ENCODE measurements at places on chromosomes 16 and 17.

DNA sequence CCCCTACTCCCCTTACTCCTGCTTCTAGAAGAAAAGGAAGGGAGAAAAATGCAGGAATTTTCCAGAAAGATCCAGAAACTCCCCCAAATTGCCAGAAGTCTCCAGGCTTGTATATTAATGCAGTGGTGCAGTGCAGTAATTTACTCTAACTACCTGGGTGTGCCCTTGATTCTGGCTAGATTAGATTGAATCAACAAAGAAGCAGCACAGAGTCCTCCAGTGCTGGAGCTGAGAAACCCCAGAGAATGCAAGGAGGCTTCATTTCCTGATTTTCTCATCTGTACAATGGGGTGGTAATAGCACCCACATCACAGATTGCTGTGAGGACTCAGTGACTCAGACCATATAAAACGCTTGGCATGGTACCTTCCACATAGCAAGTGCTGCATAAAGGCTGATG is 247.3 kb upstream of the RPL38 start:
- DNase-seq: no peak

DNA sequence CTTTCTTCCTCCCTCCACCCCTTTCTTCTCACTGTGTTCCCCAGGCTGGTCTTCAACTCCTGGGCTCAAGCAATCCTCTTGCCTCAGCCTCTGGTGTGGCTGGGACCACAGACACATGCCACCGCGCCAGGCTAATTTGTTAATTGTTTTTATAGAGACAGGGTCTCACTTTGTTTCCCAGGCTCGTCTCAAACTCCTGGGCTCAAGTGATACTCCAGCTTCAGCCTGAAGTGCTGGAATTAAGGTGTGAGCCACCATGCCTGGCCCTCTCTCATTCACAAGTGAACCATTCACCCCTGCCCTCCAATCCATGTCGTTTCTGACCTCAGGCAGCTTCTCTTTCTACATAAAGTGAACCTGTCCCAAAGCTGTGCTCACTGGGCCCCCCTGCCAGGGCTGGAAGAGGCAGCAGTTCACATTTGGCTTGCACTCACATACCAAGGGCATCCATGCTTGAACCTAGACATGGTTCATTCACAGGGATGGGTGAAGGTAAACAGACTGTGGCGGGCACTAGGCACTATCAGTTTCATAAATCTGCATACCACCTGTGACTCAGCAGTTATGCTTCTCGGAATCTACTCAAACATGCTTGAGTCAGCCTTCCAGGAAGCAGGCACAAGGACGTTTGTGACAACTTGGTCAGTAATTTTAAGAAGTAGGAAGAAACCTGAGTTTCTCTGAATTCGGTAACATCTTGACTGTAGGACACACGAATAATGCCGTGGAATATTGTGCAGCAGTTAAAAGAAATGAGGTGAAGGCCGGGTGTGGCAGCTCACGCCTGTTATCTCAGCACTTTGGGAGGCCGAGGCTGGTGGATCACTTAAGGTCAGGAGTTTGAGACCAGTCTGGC is 6.0 kb upstream of the RNF213 start:
- DNase-seq: no peak

DNA sequence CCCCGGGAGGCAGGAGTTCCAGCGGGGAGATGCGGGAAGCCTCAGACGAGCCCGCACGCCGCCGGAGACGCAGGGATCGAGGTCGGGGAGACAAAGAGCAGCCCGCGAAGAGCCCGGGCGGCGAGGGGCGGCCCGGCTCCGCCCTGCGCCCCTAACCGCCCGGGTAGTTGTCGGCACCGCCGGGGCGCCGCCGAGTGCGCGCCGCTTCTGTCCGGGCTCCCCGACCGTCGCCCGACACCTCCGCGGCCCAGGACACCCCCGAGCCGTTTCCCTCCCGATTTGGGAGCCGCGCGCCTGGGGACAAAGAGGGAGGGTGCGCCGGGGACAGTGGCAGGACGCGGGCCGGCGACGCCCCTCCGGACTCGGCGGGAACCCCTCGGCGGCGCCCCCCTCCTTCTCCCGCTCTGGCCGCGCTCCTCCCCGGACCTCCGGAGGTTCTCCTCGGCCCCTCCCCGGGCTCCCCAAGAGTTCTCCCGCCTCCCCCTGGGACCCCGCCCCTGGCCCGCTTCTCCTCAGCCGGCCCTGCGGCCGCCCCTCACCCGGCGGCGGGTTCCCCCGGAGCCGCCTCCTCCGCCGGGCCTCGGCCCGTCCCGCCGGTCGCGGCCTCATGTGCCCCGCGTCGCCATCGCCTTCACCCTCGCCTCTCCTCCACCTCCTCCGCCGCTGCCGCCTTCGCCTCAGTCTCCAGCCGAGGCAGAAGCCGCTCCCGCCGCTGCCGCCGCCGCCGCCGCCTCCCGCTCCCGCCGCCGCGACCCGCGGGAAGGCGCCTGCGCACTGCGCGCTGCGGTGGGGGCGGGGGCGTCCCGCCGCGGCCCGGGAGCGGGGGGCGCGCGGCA is at the start of gene GJC1:
TSS of gene GJC1 (minus strand) at position 765 of the 836 bp plus-strand sequence. CDS start 24,470 bp downstream, outside the sequence.
- peak; percentile 51 for DNase-seq

GRCh38 chr17:32659419-32659842 is 172.6 kb downstream of the CDK5R1 start:
- peak; percentile 79 for DNase-seq

DNA sequence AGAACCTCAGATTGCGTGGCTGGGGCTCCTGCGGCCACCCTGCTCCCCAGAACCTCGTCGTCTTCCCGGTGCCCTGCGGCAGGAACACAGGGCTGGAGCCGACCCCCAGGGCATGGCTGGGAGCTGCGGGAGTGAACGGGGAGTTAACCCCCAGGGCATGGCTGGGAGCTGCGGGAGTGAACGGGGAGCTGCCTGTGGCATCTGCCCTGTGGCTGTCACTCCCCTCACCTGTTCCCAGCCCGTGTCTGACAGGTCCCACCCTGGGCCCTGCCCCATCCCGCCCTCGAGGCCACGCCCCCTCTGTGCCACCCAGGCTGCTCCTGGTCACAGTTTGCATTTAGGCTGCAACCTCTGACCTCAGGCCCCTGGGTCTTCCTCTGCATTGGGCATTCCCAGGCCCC is 39.4 kb upstream of the ACSF3 start:
- DNase-seq: no peak

GRCh38 chr16:81567987-81568748 is 123.6 kb downstream of the CMIP start:
- no peak for DNase-seq

DNA sequence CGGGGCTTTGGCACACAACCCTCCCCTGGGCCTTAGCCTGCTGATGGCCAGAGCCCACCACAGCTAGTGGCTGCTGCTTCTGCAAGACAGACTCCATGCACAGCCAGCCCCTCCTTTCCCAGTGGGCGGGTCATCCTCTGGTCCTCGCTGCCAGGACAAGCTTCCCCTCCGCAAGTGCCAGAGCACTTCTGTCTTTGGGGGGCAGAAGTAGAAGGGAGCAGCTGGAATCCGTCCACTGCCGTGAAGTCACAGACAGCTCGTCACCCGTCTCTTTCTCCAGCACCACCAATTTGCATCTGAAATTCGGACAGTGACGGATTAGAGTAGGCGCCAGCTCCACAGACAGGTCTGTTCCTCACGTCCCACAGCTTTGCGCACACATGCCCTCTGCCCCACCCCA is 31.3 kb upstream of the NAT9 start:
- no peak for DNase-seq
